ENCODE measurements at places on chromosomes 13 and 19.

DNA sequence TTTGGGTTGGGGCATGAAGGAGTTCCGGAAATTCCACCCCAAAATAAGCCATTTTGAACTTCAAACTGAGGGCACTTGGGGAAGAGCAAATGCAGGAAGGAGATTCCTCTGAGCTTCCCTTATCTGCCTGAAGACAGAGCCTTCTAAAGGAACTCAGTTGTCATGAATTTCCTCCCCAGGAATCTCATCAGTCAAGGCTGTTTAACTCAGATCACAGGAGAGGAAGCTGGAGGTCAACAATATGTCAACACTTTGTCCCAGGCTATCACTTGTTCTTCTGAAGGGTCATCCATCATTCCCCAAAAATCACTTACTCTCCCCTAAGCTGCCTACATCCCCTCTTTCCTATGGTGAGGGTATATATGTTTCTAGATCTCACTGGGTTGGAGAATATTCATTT, 26.0 kb upstream of the CHST8 start:
- no peak for DNase-seq

- no peak for DNase-seq
Observed at GRCh38 chr13:106919133-106919532, 351.2 kb upstream of the ARGLU1 start.

GRCh38 chr13:96779691-96780090, 214.6 kb downstream of the OXGR1 start:
- no peak for DNase-seq

DNA sequence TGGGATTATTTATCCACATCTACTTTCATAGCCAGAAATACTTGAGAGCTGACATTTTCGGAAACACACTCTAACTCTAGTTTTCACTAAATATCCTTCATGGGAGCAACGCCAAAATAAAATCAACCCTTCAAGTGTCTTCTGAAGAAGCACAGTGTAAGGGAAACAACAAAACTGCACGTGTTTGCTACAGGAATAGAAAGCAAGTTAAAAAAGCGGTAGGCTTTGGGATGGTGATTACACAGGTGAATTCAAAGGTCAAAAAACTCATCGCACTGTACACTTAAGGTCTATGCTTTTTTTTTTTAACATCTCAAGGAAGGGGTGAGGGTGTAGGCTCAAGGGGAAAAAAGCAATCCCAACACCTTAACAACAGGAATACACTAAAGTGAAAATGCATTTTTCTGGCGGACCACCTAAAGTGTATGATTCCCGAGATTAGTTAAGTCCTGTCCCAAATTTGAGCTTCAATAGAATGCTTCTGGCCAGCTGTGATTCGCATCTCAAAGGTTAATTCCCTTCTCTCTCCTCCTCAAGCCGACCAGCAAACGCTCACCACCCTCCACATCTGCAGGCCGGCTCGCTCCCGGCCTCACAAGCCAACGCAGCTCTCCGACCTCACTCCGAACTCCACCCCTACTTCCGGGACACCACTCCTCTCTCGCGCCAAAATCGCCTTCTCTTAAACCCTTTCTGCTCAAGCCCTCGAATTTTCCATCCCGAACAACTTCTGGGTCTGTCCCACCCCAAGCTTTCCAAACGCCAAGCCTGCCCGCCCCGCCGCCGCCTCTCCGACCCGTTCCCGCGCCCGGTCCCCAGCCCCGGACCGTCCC, 1.1 kb downstream of the ARGLU1 start:
- DNase-seq: peak; percentile 77

DNA sequence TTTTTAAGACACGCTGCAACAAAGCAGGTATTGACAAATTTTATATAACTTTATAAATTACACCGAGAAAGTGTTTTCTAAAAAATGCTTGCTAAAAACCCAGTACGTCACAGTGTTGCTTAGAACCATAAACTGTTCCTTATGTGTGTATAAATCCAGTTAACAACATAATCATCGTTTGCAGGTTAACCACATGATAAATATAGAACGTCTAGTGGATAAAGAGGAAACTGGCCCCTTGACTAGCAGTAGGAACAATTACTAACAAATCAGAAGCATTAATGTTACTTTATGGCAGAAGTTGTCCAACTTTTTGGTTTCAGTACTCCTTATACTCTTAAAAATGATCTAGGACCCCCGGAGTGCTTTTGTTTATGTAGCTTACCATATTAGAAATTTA, 1.2 kb downstream of the BRCA2 start:
- DNase-seq: no peak

- no peak for DNase-seq
Observed at GRCh38 chr19:57192077-57192420, 749 bp downstream of the ZNF264 start.

GRCh38 chr13:50085063-50085462, 69.8 kb downstream of the KCNRG start:
- no peak for DNase-seq

GRCh38 chr13:106637519-106637918, 69.6 kb upstream of the ARGLU1 start:
- DNase-seq: no peak

GRCh38 chr13:59982631-59983382, 180.9 kb downstream of the DIAPH3 start:
- DNase-seq: no peak

DNA sequence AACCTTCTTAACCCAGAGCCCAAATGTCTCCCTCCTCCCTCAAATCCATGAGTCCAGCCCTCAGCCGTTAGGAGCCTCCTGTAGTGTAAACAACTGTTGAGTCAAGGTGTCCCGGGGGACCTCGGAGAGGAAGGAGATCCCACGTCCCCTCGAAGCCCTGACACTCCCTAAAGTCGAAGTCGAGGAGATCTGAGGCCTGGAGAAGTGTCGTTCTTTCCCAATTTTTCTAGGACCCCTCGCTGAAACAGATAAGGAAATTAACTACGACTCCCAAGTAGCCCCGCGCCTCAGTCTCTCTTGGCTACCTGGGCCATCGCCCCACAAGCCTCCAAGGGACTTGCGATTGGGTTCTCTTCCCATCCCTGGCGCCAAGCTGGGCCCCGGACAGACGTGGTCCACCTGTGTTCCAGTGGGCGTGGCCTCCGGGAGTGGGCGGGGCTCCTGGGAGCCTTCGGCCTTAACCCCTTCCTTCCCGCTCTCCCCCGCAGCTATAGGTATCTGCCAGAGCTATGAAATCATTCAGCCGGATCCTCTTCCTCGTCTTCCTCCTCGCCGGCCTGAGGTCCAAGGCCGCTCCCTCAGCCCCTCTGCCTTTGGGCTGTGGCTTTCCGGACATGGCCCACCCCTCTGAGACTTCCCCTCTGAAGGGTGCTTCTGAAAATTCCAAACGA, 869 bp downstream of the GFY start:
- DNase-seq: no peak

GRCh38 chr13:89457977-89458376, 1786.8 kb downstream of the SLITRK5 start:
- DNase-seq: no peak

GRCh38 chr13:110554227-110554836, 7.2 kb downstream of the RAB20 start:
- DNase-seq: no peak

GRCh38 chr13:111011899-111012298, 97.0 kb upstream of the ANKRD10 start:
- no peak for DNase-seq

DNA sequence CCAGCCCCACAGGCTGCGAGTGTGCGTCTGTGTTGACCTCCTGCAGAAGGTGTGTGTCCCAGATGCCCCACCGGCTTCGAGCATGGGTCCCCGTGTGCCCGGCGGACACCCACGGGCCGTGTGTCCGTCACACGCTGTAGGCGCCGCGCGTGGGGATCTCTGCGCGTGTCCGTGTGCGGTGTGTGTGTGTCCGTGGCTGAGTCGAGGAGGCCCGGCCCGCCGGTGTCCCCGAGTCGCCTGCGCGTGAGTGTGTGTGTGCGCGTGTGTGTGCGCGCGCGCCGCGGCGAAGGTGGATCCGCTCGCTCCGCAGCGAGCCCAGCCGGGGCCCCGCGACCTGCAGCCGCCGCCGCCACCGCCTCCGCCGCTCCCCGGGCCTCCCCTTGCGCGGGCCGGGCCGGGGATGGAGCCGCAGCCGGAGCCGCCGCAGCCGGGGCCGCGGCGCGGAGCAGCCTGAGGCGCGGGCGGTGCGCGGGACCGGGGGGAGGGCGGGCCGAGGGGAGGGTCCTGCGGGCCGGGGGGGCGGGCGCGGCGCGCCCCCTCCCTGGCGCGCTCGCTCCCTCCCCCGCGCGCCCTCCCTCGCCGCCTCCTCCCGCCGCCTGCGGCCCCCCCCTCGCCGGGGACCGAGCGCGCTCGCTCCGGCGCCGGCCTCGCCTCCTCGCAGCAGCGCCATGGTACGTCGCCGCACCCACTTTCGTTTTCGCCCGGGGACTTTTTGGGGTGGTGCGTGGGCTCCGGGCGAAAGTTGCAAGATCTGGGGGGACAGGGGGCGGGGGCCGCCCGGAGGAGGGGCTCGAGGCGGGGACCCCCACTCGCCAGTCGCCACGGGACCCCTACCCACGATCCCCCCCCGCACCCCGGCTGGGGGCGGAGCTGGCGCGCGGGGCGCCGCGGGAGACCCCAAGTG, 7.1 kb upstream of the NFIC start:
- no peak for DNase-seq

DNA sequence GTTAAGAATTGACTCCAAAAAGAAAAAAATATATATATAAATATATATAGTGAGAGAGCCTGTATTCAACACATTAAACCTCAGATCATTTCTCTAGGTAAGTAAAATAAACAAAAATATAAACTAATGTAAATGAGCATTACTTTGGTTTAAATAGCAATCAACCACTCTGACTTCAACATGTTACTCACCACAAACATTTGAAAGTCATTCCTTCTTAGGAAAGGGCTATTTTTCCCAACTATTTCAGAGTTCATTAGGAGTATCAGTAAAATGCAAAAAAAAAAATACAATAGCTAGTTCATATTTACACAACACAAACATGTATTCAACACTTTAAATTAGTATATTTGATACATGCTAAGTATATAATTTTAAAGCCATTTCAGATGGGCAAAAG, 40.5 kb downstream of the KLF12 start:
- DNase-seq: no peak

- no peak for DNase-seq
Observed at GRCh38 chr13:34587576-34587975, 354.5 kb upstream of the NBEA start.

DNA sequence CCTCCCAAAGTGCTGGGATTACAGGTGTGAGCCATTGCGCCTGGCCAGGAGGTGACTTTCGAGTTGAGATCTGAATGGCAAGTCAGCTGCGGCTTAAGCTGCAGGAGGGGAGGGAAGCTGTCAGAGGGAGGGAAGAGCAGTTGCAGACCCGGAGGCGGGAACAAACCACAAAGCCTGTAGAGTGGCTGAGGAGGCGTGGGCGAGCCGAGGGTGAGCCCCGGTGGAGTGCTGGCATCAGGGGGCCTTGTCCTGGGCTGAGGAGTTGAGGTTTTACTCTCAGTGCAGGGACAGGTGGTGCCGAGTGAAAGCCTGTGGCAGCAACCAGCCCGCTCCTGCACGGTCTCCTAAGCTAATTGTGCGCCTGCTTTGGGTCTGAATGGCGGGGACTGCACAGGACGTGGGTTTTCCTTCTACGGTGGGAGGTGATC, 24.2 kb downstream of the PPP1R37 start:
- no peak for DNase-seq

- DNase-seq: no peak
Observed at GRCh38 chr19:19820774-19821320, 703 bp downstream of the ZNF506 start.

DNA sequence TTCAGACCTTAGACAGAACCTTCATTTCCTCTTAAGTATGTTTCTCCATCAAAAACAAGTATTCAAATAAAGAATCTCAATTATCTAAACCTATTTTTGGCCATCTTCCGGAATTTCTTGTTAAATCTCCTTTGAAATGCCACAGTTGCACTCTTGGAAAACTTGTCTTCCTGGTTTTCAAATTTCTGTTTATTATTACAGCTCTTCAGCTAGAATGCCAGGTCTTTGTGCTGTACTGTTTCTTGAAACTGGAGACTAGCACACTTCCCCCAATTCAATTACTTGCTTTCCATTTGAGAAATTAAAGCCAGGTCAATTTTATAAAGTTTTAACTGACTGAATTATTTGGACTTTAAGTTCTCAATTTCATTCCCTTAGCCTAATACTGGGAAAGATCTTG, 10.2 kb downstream of the KCNRG start:
- no peak for DNase-seq

DNA sequence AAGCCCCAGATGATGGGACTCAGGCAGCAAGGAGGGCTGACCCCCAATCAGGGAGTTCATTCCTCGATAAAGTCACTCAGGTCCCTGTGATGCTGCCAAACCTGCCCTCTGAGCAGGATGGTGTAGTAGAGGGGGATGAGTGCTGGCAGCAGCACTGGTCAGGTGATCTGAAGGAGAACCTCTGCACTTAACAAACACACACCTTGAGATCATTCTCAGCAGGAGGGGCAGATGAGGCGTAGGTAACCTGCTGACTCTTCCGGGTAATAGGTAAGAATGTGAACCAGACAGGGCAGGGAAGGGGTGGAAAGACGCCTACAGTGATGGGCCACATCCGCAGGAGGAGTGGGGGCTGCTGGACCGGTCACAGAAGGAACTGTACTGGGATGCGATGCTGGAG, 3.2 kb downstream of the ZNF446 start:
- DNase-seq: no peak

GRCh38 chr19:1598777-1599459, 6.3 kb upstream of the MBD3 start:
- DNase-seq: no peak

DNA sequence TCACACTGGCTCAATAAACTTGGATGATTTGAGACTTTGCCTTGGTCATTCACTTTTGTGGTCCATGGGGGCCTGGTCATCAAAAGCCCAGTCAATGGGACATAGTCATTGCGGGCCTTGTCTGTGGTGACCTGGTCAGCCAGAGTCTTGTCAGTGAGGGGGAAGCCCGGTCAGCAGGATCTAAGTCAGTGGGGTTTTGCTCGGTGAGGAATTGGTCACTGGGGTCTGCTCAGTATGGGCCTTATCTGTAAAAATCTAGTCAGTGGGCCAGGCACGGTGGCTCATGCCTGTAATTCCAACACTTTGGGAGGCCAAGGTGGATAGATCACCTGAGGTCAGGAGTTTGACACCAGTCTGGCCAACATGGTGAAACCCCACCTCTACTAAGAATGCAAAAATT, 63.7 kb upstream of the TPM4 start:
- no peak for DNase-seq

- no peak for DNase-seq
Observed at GRCh38 chr13:83265279-83265678, 617.0 kb downstream of the SLITRK1 start.

- no peak for DNase-seq
Observed at GRCh38 chr13:19289180-19289579, 107.6 kb upstream of the TUBA3C start.

DNA sequence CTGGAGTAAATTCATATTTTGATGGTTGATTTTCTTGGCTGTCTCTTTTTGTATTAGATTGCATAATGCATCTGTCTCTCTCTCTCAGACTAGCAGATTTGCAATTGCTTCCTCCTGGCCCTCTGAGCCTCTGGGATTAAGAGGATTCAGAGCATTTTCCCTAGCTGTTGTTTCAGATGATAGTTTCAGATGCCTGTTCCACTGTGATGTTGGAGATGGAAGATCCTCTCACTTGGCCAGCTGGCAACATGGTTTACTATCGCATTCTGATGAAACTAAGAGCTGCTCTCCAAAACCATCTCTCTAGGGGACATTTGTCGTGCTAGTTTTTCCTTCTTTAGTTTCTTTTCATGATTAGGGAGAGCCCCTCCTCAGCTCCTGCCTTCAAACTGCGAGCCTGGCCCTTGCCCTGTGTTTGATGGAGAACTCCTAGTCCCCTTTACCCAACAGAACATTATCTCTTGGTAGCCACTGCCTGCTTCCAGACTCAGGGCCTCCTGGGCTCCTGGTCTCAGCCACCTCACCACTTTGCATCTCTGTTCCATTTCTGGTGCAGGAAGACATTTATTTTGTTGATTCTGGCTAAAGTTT, 244.6 kb downstream of the B3GLCT start:
- DNase-seq: no peak

GRCh38 chr19:29779921-29780320, 31.9 kb upstream of the CCNE1 start:
- no peak for DNase-seq

All from ureter (tissue), 1 donor.